ENCODE measurements at places on chromosomes 2 and 18.
A peak's percentile ranks its signal among the peaks of the same experiment; 100 is the strongest.

- no peak for DNase-seq
These were observed 402.6 kb downstream of the EIPR1 start for GRCh38 chr2:2974982-2975381.

DNA sequence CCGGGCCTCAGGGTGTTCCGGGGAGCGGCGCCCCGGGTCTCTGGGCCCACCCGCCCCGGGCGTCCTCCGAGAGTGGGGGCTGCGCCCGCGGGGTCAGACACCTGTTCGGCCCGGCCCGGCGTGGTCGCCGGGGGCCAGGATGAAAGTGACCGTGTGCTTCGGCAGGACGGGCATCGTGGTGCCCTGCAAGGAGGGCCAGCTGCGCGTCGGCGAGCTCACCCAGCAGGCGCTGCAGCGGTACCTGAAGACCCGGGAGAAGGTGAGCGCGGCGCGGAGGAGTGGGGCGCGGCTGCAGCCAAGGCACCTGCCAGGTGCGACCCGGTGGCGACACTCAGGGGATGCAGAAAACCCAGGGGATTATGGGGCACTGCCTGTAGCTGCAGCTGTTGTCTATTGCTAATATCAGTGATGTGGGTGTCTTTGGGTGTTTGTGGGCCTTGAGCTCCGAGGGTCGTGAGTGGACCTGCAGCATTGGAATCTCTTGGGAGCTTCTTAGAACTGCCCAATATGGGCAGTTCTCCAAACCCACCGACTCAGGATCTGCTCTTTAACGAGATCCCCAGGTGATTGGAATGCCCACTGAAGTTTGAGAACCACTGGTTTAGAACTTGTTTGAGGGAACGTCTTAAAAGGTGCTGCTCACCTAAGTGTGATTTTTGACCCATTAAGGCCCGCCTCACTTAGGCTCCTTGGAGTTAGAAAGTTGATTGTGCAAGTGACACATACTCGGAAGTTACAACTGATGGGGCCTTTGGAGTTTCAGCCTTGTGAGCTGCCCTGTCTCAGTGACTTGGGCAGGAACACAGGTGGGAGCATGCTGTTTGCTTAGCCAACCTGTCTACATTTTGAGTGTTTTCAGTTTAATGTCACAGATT, 823 bp downstream of the PARD3B start:
- peak; percentile 16 for DNase-seq

- DNase-seq: peak; percentile 57
These were observed 199.4 kb downstream of the ZEB2 start for GRCh38 chr2:144320491-144320890.

DNA sequence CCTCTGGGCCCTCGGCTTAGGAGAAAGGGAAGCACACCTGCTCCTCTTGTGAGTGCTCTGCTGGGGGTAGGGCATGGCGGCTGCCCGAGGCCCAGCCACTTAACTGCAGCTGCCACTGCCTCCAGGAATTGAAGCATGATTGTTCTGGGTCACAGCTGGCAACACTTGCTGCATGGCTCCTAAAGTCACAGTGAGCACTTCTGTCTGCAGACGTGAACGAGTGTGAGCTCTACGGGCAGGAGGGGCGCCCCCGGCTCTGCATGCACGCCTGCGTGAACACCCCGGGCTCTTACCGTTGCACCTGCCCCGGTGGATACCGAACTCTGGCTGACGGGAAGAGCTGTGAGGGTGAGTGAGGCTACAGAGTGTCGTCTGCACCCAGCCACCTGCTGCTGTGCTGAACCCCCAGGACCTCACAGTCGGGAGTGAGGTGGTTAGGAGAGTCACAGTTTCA, 44.4 kb downstream of the FBLN7 start:
- no peak for DNase-seq

DNA sequence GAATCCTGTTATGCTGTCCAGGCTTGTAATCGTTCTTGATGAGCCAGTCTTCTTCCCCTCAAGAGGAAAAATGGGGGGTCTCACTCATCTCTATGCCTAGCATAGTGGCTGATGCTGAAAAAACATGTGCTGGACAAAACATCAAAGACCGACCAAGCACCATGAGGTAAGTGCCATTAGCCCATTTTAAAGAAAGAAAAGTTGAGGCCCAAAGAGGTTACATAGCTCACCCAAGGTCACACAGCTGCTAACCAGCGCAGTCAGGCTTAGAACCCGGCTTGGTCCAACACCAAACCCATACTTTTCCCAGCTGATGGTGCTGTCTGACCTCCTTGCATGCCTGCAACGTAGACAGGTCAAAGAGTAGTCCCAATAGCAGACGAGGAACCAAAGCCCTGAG, 156.4 kb downstream of the INHBB start:
- no peak for DNase-seq

- DNase-seq: peak; percentile 85
These were observed 182.7 kb downstream of the RPIA start for GRCh38 chr2:88874063-88874657.

GRCh38 chr2:206160125-206160806, 571 bp downstream of the EEF1B2 start:
- peak; percentile 79 for DNase-seq

- DNase-seq: peak; percentile 28
These were observed at the start of gene CRYBA2 for GRCh38 chr2:218993345-218994315. Gene CRYBA2, minus strand, starts transcription at chr2:218993422. Its CDS starts 246 bp downstream, at chr2:218993176.

GRCh38 chr18:28409811-28410210, 232.9 kb upstream of the CDH2 start:
- no peak for DNase-seq

DNA sequence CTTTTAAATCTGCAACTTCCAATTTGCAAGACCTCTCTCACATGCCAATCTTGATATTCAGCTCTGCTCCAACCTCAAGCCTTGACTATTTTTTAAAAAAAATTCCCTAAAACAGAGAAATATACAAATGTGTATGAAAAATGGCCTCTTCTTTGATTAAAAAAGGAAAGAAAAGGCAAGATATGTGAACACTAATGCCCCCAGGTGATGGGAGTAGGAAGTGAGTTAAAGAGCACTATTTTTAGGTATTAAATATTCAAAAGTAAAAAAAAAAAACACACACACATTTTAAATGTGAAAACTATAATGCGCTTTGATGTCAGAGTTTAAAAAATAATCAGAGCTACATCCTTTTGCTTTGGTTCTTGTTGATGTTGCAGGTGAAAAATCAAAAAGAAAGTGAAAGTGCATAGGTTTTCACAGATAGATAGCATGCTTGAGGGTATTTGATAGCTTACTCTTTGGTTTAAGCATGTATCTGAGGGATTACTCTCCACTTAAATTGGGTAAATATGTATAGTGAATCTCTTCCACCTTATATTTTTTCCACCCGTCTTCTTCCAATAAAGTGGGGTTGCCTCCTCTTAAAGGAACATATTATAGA, 406.0 kb upstream of the POU3F3 start:
- peak; percentile 20 for DNase-seq

- no peak for DNase-seq
These were observed 15.1 kb downstream of the ST3GAL5 start for GRCh38 chr2:85873679-85874078.

GRCh38 chr2:195333869-195334268, 323.2 kb upstream of the SLC39A10 start:
- no peak for DNase-seq

DNA sequence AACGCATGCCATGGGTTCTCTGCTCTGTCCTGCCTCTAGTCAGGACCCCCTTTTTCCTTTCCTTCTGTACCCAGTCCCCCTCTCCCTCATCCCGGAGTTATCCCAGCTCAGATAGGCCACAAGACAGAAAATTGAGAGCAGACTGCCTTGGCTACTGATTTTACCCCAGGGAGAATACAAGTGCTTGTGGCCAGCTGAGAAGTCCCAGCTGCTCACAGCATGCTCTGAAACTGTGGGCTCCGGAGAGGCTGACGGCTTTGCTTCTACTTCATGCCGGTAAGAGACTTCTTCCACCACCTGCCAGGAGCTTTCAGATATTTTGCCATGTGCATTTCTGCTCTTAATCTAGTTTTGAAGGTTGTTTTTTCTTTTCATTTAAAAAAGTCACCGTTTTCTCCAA, 20.0 kb upstream of the SIX2 start:
- no peak for DNase-seq

DNA sequence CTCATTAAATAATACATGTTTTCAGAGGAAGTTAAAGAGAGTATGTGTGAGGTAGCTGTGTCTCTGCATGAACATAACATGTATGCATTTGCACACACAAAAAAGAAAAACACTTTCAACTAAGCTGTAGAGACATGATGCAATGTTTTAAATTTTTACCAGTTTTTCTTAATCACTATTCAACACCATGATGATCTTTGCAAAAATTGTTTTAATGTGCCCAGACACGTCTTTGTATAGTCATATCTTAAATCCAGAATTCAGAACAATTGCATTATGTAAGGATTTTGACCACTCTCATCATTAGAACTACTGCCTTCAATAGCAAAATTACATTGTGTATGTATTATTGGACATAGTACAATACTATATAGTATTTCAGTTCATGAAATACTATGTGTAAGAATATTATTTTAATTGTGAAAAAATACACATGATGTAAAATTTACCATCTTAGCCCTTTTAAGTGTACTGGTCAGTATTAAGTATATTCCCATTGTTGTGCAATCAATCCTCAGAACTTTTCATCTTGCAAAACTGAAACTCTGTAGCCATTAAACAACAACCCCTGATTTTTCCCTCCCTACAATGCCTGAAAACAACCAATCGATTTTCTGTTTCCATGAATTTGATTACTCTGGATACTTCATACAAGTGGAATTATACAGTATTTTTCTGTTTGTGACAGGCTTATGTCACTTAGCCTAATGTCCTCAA, 104.5 kb upstream of the ACVR2A start:
- DNase-seq: no peak

- DNase-seq: no peak
These were observed 98.1 kb upstream of the CERS6 start for GRCh38 chr2:168357797-168358472.

DNA sequence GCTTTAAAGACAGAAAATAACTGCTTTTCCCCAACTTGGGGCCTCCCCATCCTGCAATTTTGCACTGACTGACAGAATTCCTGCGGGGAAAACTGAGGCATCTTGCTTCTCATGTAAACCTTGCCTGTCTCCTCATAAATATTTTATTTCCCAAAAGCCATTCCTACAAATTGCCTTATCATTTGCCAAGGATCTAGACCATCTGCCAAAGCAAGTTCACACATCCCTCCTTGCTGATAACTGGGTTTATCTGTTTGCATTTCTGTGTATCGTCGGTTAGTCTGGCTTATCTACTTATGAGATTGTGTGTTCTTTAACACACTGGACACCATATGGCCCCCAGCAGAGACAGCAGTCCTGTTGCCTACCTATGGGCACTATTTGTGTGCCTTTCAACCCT, 3.0 kb upstream of the CNGA3 start:
- DNase-seq: no peak

DNA sequence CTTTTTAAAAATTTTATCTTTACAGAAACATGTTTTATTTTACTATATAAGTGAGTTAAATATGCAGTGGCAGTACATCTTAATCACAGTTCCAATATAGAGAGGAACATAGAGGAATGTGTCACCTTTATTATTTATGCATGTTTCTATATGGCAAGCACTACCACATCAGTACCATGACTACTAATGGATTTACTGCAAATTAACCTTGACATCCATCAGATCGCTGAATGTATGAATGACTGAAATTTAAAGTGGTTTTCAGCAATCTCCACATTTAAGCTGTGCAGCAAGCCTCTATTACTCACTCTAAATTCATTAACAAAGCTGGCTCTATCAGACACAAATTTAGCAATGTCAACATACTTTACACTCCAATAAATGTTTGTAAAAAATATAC, 790.6 kb downstream of the NRXN1 start:
- DNase-seq: no peak

DNA sequence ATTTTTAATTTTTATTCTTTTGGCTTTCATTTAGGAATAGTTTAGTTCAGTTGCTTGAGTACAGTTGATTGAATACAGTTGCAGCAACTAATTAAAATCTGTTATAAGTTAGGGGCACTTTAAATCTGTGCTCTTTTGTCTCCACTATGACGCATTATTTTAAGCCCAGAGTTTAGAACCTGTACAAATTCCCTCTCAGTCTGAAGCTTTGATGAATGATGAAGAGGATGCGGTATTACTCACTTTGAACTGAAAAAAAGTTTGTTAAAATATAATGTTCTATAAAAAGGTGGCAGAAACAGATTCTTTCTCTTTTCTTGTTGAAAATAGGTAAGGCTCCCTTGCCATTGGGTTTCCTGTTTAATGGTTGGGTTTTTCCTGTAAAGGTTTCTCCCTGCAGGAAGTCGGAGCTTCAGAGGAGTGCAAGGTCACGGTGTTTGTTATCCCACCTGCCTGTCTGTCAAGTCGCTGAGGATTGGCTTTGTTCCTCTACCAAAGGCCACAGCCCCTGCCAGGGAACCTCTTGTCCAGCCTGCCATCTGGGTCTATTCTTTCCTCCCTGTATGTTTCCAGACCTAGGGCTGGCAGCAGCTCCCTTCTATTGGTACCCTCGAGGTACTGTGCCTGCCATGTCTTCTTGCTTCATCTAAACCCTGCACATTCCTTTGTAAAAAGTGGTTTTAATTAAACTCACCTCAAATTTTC, 43.8 kb upstream of the FN1 start:
- DNase-seq: no peak

DNA sequence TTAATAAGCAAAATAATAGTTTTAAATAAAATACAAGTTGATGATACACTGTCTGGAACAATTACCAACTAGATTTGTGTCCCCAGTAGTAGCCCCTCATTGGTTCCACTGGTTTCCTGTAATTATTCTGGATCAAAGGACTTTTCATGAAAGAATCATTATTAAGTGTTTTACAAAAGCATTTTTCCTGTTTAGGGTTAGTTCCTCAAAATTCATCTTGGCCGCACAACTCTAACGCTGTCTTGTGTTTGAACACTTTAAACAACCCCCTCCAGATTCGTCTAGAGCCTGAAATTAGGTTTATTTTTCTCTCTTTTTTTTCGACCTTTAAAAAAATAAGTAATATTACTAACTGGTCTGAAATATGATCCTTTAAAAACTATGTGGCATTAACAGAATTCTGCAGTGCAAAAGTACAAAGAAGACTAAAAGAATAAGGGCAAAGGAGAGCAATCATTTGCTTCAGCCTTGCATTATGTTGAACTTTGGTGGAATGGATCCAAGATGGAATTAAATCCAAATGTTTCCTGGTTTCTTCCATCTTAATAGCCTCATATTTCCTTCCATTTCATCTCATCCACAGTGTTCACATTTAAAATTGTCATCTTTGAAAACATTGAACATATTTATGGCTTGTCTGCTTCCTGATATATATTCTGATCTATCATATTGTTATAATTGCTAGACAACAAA, 678.4 kb downstream of the IRS1 start:
- DNase-seq: no peak
